HFF-Myc (cell line): ENCODE measurements at places on chromosomes 7 and 10.
A peak's percentile ranks its signal among the peaks of the same experiment; 100 is the strongest.

DNA sequence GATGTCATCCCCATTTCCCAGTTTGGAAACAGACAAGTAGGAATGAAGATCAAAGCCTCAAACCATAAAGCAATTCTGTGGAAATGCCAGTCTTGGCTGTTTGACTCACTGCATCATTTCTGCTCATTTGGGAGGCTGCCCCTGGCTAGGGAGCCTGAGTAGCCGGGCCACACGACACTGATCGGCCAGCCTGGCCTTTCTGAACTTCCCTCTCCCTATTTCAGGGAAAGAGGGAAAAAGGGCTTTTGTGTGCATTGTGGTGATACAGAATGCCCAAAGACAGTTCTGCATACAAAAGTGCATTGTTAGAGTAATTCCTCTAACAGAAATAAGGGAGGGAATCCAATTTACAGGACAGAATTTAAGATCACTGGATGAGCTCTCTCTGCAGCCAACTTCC is 41.7 kb upstream of the OPALIN start:
- no peak for DNase-seq

GRCh38 chr7:125396466-125397151 is 467.0 kb upstream of the POT1 start:
- DNase-seq = no peak

- no peak for DNase-seq
These were observed 1023.5 kb downstream of the TYW1 start for GRCh38 chr7:68020102-68020501.

DNA sequence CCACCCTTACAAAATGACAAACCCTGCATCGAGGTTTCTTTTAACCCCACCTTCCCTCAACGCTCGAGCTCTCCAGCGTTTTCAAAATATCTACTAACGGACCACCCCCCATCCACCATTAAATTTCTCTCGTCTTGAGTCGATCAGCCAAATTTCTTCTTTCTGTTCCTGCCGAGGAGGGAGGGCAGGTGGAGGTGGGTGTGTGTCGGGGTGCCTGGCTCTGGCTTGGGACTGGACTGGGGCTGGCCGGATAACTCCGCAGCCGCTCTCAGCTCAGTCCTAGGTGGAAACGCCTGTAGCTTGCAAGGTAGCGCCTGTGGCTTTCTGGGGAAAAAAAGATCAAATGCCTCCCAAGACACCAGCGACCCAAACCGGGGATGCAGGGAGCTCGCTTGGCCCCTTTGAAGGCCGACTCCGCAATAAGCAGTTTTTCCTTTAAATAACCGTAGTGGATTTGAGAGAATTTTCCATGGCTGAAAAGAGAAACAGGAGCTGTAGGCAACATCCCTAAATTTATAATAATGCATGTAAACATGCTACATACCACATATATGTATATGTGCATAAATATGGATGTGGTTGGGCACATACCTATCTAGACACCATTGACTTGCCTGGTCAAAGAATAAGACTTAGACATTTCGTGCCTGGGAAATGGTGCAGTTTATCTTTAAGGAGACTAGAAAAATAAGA is 1.9 kb upstream of the TMEM178B start:
- peak; percentile 10 for DNase-seq

DNA sequence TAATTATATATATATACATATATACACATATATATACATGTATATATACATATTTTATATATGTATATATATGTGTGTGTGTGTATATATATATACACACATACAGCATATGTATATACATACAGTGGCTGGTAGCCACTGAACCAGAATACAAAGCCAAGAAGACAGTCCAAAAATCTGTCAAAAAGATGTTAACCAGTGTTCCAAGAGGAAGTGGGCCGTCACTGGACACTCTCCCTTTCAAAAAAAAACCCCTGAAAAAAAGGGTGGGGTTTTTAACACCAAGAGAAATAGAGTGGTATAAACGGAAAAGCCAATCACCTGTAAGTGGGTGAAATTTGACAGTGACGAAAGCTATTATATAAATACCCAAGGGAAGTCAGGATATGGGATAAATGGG is 31.1 kb upstream of the C1GALT1 start:
- DNase-seq = no peak

GRCh38 chr7:105587909-105588635 is 6.8 kb upstream of the EFCAB10 start:
- no peak for DNase-seq

GRCh38 chr7:45713669-45714520 is 139.7 kb downstream of the ADCY1 start:
- DNase-seq = no peak
